ENCODE measurements at places on chromosomes 7 and 10. TPM values are rescaled to one million over a fixed set of nuclear protein-coding genes. Genes with fewer than 3 reads are reported as not detected.
A peak's percentile ranks its signal among the peaks of the same experiment; 100 is the strongest.

DNA sequence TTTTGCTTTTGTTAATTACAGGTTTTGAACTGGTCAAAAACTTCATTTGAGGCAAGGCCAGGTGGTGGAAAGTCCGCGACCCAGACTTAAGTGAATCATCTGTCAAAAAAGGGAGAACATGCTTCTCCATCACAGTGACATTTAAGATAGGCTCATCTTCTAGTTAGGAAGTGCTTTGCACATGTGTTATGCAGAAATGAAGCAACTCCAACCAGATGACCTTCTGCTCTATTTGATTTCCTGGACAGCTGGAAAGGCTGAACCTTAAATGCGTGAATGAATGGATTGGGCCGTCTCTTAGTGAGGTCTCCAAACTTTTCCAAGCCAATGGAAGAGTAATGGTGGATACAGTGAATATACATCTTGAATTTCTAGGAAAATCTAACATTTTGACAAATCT lies 101.6 kb upstream of the FAM13C start:
- DNase-seq, result no peak

DNA sequence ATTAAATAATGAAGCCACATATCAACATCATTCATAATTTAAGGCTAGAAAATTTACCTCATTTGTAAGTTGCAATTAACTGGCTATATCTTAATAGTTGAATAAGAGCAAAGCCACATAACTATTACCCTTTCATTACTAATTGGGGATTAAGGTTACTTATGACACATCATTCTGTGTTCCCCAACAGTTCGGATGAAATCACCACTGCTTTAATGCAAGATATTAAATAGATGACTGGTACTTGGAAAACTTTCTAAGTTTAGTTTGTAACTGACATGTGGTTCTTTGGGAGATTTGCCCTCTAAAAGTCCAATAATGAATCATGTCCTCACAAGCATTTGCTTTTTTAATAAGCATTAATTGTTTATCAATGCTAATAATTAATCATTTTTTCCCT lies 109.1 kb downstream of the MTERF1 start:
- no peak for DNase-seq

DNA sequence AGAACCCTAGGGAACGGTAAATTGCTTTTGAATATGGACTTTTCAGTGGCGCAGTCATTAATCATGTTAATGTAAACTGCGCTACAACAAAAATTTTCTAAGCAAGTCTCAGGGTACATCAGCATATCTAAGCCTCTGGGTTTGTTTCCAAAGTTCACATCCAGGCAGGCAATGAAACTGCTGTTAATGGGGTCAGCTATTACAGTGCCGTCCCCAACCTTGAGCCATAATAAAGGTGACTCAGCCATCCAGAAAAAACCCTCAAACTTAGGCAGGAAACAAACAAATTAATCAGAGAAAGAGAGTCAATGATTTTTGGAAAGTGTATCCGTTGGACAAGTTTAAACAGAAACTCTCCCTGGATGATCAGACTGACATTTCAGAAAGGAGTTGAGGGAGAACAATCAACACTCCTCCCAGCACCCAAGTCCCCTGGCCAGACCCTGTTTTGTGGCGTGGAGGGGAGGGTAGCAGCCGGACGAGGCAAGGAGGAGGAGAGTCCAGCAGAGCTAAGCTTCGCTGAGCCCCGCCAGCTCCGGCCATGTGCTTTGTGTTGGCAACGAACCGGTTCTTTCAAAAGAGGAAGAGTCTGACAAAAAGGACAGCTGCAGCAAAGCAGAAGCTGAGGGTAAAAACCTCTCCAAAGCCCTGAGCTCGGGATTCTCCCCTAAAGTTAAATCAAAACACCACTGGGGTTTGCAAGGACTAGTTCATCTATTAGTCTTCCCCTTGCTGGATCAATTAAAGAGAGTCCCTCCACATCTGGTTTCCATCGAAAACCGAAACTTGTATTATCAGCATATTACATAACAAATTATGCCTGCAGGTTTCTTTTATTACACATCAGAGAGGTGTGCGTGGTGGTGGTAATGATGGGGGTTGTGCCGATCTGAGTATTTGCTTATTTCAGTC lies 3.6 kb downstream of the FAM53B start:
- DNase-seq, result peak; percentile 73

DNA sequence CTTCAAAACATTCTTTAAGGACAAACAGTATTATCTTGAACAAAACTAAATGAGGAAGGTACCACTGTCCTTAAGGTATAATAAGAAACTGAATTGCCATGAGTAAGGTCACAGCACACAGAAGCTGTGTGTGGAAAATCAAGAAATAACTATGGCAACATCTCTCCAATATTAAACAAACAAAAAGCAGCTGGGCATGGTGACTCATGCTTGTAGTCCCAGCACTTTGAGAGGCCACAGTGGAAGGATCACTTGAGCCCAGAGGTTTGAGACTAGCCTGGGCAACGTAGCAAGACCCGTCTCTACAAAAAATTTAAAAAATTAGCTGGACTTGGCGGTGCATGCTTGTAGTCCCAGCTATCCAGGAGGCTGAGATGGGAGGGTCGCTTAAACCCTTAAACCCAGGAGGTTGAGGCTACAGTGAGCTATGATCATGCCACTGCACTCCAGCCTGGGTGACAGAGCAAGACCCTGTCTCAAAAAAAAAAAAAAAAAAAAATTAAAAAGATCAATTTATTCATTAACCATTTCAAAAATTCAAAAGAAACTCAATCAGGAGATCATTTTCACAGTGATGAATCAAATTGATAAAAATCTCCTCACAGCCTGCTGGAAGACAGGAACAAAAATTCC lies 195.4 kb downstream of the SKIDA1 start:
- DNase-seq, result no peak

C10orf105 gene
- not detected for total RNA-seq

DNA sequence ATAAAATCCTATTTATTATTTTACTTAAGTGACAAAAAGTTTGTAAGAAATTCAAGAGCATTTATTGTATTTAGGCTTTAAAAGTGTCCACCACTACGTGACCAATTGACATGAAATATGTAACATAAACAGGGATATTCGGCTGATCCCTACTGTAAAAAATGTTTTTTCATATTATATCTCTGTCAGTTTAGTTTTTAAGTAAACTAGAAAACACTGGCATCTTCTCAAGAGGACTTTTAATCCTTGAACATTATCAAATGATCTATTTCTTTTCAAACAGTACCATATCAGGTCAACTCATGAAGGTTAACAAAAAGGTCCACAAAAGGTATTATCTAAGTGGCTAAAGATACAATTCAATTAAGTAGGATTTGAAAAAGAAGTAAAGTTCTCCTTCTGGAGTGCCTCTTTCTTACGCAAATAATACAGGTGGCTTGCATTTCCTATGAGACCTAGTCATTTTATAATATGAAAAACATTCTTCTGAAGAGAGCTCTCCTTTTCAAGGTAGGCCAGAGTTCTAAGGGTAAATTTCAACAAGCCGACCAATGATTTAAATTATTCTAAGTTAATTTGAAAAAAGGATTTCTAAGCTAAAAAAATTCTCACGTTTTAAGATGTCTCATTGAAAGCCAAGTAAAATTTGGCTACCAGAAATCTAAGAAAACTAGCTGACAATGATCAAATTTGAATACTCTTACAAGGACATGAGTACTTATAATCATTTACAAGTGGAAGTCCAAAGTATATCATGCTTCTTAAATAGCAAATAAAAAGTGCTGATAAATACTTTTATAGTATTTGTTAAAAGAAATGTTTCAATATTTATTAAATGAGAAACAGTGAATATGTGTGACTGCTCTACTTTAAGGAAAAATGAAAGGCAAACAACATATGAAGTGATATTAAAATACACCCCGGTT lies 133.5 kb downstream of the NRBF2 start:
- no peak for DNase-seq

DNA sequence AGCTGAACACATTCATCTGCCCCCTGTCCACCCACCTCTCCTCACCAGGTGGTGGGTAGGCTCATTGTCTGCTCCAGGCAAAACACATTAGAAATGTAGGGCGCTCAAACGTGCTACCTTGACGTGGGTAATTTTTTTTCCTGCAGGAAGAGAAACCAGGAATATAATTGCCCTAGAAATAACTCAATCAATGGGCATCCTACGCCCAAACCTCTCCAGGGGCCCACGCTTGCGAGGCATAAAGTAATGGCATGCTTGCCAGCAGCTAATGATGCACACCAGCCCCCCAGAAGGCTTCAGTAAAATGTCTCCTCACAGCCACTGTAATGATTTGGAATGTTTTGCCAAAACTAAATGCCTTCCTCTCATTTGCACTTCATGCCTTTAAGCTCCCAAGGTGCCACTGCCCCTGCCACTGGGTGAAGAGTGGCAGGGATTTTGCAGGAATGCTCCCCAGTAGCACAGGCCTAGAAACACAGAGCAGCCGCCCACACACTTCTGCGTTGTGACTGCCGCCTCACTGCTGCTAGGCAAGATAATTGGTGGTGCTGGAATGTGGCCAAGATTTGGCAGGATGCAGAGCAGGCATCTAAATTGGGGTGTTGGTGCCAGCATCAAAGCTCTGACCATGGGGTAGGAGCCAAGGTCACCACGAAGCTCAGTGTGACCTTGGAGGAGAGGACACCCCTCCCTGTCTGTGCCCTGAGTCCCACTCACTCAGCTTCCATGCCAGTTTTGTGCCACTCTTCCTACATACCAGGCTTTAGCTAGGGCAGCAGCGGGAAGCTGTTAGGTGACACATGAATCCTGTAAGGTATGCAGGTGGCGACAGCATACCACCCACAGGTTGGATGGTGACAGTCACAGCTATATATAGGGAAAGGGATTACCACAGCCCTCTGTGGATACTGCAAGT lies 48.7 kb upstream of the PPP1R3C start:
- DNase-seq, result peak; percentile 74

DNA sequence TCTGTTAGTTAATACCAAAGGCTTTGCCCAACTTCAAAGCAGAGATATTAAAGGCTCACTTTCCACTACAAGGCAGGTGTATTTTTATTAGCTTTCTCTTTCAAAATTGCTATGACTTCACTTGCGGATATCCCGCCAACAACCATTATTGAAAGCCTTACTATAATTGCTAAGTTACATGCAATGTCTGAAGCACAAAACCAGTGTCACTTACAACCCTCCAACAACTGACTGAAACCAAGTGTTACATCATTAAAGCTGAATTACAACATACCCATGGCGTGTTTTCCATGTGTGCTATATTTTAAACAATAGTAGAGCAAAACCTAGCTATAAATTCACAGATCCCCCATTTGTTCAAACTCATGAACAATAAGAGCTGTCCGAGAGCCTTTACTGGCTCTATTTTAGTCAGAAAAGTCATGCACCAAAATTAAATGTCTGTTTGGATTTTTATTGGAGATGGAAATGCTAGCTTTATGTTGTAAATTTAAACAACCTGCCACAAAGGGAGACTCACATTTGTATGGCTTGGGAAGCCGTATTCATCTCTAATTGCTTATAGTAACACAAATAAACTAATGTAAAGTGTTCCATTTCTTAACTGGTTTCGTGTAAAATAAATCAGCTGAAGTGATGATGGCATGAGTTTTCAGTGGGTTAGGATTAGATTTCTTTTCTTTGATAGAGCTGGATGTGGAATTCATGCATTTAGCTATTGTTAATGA lies 227.1 kb downstream of the AGMO start:
- no peak for DNase-seq

- no peak for DNase-seq
Observed at GRCh38 chr7:139940866-139941265, 111.8 kb downstream of the TBXAS1 start.

DNA sequence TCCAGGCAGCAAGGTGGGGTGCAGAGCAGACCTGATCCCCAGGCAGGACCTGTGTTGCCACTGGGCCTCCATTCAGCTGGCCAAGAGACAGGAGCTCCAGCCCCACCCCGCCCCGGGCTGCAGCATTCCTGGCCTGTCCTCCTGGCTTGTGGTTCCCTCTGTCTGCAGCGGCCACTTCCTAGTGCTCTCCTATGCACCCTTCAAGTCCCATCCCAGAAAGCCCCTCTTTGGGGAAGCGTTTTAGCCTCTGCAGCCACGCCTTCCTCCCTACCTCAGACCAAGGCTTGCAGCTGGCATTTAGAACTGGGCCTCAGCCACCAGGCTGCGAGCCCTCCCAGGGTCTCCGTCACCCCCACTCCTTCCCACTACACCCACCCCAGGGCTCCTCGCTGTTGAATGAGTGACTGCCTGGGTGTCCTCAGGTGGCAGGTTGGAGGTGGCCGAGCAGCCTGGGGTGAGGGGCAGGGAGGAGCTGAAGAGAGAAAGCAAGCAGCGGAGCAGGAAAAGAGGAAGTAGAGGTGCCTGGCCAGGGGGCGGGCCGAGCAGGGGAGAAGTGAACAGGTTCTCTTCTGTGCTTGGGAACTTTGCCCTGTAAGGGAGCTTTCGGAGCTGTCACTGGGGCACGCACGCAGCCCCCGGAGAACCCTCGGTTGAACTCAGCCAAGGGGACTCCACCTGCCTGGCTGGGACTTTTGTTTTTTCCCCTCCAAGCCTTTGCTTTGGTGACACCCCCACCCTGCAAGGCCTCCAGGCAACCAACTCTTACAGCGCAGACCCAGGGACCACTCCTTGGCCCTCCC lies 109.1 kb upstream of the TNRC18 start:
- peak; percentile 66 for DNase-seq

GRCh38 chr7:87220026-87220733 lies 648 bp upstream of the TMEM243 start:
- peak; percentile 77 for DNase-seq

GRCh38 chr10:298033-298432 lies 162.8 kb downstream of the ZMYND11 start:
- DNase-seq, result no peak

DNA sequence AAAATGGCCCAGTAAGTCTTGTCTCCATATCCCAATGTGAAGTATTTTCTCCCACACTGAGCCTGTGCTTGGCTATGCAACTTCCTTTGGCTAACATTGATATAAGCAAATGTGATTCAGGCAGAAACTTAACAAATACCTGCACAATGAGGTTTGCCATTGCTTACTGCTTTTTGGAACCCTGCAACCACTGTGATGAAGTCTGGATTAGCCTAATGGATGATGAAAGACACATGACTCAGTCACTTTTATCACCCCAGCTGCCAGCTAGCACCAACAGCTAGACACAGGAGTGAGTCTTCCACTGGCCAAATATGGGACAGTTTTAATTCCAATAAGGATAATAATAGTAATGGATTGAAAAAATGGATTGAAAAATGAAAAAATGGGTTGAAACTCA lies 854.5 kb downstream of the GRM8 start:
- DNase-seq, result no peak

DNA sequence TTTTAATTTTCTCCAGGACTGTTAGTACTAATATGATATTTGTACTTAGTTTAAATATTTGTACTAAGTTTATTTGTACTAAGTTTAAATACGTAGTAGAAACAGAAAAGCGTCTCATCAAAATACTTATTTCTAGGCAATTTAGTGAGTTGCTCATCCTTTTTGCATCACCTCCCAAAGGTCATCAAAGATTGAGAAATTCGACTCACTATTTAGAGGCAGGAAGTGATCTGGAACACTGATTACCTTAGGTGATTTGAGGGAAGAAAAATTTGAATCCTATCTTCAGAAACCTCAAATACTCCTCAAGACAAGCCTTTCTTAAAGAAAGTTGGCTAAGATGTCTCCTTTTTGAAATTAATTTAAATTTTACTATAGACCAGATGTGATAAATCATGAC lies 14.5 kb downstream of the WNT16 start:
- DNase-seq, result no peak

ZNF32 gene
- 42.4 TPM for total RNA-seq

Measured in heart left ventricle (tissue), 16 donors.